ENCODE measurements at places on chromosomes 2 and 18.

DNA sequence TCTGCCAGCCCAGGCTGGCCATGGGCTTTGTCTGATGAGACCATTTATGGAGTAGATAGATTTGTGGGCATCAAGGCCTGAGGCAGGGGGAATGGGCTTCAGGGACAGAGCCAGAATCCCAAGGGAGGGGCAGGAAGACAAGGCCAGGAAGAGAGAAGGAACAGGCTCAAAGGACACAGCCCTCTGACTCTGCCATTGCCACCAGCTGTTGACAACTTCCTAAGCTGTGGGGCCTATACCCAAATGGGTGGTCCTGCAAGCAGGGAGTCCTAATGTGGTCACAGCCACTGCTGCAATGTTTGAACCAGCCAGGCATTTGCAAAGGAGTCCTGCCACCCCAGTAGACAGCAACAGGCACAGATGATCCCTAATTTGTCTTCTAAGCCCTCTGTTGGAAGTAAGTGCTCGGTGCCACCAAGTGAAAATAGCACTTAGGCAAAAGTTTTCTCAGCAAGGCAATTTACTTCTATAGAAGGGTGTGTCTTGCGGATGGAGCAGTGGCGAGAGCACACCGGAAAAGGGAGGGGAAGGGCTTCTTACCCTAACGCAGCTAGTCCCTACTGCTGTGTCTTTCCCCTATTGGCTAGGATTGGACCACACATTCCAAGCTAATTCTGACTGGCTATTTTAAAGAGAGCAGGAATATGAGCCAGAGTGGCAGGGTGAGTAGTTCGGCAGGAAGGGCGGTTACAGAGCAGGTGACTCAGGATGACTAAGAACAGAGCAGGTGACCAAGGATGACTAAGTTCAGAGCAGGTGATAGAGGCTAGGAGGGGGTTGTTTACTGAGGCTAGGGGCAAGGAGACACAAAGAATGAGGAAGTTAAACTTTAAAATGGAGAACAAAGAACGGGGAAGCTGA lies 47.2 kb downstream of the C1QL2 start:
- no peak for DNase-seq

DNA sequence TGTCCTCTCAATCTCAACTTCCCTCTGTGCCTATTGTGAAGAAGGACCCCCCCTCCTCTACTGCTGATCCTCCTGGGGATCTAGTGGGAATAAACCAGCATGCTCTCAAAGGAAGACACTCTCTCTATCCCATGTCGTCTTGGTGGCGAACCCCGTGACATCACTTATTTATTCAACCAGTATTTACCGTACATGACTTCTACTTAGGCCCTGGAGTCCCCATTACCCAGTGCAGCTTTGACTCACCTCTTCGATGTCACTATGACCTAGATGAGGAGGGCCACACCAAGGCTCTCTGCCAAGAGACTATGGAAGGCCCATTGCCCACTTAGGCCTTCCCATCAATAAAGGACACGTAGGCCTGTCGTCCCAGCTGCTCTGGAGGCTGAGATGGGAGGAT lies 16.7 kb downstream of the ASPRV1 start:
- no peak for DNase-seq

DNA sequence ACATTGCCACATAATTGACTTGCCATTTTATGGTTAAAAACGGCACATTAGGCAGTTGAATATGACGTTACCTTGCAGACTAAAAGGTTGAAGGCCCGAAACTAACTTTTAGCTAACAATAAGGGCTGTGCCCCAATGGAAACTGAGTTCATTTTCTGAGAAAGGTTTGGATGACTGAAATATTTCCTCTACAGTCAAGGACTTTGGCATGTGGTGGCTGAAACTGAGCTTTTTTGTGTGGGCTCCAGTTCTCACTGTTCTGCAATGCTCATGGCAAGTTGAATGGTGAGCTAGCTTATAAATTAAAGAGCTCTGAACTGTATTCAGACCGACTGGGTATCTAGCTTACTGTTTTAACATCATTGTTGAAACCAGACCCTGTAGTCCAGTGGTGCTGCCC lies 23.8 kb upstream of the TXNDC2 start:
- no peak for DNase-seq

DNA sequence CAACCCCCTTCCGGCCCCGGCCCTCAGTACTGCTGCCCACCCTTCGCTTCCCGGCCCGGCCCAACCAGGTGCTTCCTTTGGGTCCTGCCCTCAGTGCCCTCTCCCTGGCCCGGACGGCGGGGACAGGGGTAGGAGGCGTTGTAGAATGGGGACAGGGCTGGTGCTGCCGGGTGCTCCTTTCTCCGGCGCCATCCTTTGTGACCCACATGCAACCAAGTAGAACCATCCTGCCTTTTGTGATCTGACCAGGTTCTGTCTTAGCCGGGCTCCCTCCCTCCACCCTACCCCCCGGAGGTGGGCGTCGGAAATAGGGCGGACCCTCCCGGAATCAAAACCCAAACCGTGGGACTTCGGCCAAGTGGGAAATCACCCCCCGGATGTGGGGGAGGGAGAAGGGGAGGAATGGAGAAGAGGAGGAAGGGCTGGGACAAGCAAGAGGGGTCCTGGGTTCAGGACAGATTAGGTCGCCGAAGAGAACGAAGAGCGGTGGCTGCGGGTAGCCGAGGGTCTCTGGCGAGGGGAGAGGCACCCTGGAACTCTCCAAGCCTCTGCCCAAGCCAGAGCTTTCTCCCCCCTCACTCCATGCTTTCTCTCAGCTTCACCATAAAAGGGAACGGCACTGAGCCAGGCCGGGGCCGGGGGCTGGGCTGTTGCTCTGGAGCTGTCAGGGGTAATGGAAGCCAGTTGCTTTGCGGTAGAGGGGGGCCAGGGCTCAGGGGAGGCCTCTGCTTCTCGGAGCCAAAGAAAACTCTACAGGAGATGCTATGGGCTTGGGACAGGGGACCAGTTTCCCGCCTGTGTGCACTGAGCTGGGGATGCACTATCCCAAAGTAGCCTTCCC lies 756 bp upstream of the OST4 start:
- peak; percentile 94 for DNase-seq

DNA sequence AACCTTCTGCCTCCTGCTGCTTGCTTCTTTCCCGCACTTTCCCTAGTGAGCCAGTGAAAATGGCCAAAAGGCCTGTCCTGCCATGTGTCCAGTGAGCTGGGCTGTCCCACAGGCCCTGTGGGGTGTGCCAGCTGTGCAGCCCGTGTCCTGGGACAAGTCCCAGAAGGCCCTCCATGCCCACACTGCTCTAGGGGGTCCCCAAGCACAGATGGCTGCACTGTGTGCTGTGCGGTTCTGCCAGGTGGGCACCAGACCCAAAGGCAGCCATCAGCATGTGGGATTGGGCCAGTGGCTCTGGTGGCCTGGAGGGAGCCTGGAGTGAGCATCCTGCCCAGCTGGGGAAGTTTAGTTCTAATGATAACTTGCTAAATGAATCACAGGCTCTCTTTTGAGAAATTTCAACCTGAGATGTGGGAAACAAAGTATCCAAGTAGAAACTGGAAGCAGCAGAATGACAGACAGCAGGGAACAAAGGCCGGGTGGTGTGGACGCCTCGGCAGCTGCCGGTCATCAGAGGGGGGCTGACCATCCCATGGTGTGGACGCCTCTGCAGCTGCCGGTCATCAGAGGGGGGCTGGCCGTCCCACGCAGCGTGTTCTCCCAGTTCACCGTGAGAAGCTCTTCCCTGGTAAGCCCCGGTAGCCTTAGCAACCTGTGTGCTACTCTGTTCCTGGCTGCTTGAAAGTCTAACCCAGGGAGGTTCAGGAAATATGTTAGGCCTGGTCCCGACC lies 9.9 kb upstream of the CNDP2 start:
- DNase-seq: no peak

DNA sequence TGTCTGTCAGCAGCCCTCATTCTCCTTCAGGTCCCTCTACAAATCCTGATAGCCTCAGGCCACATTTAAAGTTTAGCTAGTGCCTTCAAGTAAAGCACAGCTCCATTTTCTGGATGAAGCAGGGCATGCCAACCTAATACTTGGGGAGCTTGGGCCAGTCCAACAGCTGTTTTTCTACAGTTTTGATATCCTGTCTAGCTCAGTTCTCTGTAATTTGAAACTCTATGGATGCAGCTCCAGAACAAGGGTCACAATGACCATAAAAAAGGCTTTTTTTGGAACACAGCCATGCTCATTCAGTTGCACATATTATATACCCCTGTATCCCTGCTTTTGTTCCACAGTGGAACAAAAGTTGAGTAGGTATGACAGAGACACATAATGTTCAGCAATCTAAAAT lies 373.5 kb downstream of the SUCLG1 start:
- DNase-seq: no peak

DNA sequence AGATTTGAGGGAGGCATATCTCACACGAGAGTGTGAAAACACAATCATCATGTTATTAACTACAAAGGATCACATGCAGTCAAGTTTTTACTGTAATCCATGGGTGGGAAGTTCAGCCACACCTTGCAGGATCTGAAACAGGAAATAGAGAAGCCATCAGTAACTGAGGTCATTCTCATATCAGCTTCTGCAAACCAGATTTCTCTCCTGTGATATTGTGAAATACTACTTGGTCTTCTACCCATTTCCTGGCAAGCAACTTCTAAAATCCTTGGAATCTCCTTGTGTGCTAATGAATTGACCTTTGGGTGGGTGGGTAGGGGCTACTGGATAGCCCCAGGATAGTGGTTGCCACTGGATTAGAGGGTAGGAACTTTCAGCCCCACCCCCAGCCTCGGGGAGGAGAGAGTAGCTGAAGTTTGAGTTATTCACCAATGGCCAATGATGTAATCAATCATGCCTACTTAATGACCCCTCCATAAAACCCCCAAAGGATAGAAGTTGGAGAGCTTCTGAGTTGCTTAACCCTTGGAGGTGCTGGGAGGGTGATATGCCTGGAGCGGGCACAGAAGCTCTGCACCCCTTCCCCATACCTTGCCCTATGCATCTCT lies 25.6 kb upstream of the TGIF1 start:
- no peak for DNase-seq

- no peak for DNase-seq
Observed at GRCh38 chr2:14479486-14479885, 153.0 kb upstream of the LRATD1 start.

- DNase-seq: no peak
Observed at GRCh38 chr18:72674710-72675109, 130.6 kb upstream of the CBLN2 start.

- DNase-seq: no peak
Observed at GRCh38 chr2:85909005-85909404, 20.2 kb upstream of the ST3GAL5 start.

- DNase-seq: no peak
Observed at GRCh38 chr18:13120983-13121441, 97.5 kb upstream of the LDLRAD4 start.

DNA sequence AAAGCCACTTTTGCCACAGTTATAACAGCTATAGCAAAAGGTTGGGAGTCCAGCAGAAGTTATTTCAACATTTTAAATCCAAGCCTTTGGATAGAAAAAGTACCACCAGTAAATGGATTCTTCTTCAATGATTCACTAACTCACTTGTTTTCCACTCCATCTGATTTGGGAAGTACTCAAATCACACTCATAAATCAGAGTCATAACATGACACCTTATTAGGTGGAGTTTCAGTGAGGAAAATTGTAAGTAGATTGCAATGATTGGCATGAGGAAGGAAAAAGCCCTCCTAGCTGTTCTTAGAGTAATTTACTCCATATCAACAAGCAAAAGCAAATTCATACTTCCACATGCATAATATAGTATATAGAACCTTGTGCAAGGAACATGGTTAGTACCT lies 132.9 kb downstream of the NR4A2 start:
- no peak for DNase-seq

- DNase-seq: no peak
Observed at GRCh38 chr2:23502096-23502495, 117.1 kb downstream of the KLHL29 start.

GRCh38 chr18:39586741-39587140 lies 2021.1 kb upstream of the CELF4 start:
- no peak for DNase-seq

GRCh38 chr18:58590254-58590653 lies 38.6 kb downstream of the ALPK2 start:
- DNase-seq: peak; percentile 83

GRCh38 chr2:187640926-187641510 lies 86.8 kb upstream of the TFPI start:
- no peak for DNase-seq

- DNase-seq: no peak
Observed at GRCh38 chr2:128488434-128488833, 169.8 kb upstream of the HS6ST1 start.

- no peak for DNase-seq
Observed at GRCh38 chr2:37085731-37086147, 1.4 kb downstream of the GPATCH11 start.

DNA sequence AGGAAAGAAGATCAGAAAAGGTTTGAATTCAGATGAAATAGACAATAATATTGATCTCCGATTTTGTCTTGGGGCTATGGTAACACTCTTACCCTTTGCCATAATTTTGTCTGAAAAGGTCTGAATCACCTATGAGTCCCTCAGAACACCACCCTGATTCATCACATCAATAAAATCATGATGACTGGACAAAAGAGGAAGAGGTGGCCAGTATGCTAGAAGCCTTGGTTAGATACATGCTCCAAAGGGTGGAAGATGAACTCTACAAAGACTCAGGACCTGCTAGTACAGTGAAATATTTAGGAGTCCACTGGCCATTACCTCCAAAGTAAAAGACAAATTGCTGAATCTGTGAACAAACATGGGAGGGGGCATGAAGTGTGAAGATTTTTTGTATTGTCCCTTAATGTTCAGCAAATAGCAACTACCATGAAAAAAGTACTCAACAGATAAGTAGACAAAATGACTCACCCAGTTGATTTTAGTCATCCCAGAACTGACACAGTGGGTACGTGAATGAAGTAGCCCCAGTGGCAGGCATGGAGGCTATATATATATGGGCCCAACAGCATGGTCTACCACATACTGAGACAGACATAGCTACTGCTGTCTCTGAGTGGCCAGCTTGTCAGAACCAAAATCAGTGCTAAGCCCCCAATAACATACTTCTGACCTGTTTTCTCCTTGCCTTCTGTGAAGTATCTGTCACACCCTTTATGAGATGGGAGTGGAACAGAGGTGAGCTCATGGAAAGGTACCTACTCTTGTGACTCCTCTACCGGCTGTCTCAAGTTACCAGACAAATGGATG lies 36.5 kb upstream of the GLS start:
- no peak for DNase-seq

DNA sequence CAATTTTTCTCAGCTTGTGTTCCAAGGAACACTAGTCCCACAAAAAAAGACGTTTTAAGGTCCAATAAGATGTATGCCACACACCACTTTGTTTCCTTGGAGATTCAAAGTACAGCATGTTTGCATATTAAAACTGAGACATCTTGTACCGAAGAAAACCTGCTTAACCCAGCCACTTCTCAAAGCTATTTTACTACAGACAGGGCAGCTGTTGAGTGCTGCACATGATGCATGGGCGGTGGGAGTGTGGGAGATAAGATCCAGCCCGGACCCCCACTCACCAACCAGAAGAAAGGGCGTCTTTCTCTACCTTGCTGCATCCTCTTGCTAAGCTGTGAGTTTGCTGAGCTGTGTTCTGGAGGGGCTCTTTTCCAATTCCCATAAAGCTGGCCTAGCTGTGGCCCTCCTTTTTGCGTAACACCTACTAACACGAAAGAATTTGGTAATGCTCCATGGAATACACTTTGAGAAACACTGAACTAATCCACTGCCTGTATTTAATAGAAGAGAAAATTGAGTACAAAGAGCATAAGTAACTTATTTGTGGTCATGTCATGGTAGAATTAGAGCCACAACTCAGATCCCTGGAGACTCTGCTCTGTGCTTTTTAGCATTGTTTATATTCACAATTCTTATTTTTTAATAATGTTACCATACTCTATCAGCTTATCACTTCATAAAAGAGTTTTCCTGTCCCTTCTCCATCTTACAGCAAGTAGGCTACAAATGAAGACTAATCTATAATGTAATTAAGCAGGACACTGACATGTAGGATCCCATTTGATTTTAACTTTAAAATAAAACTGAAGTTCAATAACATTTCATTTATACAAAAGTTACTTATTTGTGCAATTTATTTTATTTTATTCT lies 90.0 kb downstream of the PLEKHM3 start:
- DNase-seq: no peak
